T-cell (primary cell): ENCODE measurements at places on chromosomes 4 and X. TPM values are rescaled to one million over a fixed set of nuclear protein-coding genes. Genes with fewer than 3 reads are reported as not detected.

The HSFX2 gene
- total RNA-seq = not detected

The SYNPO2 gene
- 1.2 TPM for total RNA-seq

The GPR119 gene
- not detected for total RNA-seq

The PAGE5 gene
- total RNA-seq = 0.53 TPM

The PPP2R2C gene
- not detected for total RNA-seq

The ANKRD50 gene
- 0.63 TPM for total RNA-seq

The HNRNPDL gene
- 380 TPM for total RNA-seq

The EXOSC9 gene
- total RNA-seq = 54.8 TPM

The SYP gene
- 0.70 TPM for total RNA-seq

The NOX1 gene
- total RNA-seq = not detected
